ENCODE measurements at places on chromosomes 12 and 14.
A peak's percentile ranks its signal among the peaks of the same experiment; 100 is the strongest.

- DNase-seq: peak; percentile 67
Observed at GRCh38 chr12:49538510-49539403, at the start of gene KCNH3. Gene KCNH3, plus strand, starts transcription at chr12:49539030. Its CDS starts 387 bp downstream, at chr12:49539417.

GRCh38 chr14:103520657-103521437 lies 1.8 kb downstream of the CKB start:
- peak; percentile 84 for DNase-seq

GRCh38 chr14:67461341-67461985 lies 27.1 kb downstream of the TMEM229B start:
- DNase-seq: no peak

GRCh38 chr12:67943141-67943892 lies 45.9 kb upstream of the IFNG-AS1 start:
- DNase-seq: peak; percentile 22

All from hematopoietic multipotent progenitor cell treated with erythropoietin and hydrocortisone succinate and interleukin-3 and kit ligand, for 17 days (in vitro differentiated cells).